LHCN-M2 (cell line): ENCODE measurements at places on chromosomes 11 and 22.

DNA sequence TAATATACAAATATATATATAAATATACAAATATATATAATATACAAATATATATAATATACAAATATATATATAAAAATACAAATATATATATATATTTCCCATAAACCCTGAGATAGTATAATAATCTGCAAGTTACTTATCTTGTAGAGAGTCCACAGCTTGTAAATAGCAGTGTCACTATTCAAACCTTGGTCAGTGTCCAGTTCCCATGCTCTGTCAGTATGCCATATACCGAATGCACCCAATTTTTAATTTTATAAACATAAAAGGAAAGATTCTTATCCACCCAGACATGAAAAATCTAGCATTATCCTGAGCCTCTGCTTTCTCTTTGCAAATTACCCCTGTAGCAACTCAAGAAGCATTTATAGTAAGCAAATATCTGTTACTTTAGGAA, 21.6 kb upstream of the CTSC start:
- no peak for DNase-seq

DNA sequence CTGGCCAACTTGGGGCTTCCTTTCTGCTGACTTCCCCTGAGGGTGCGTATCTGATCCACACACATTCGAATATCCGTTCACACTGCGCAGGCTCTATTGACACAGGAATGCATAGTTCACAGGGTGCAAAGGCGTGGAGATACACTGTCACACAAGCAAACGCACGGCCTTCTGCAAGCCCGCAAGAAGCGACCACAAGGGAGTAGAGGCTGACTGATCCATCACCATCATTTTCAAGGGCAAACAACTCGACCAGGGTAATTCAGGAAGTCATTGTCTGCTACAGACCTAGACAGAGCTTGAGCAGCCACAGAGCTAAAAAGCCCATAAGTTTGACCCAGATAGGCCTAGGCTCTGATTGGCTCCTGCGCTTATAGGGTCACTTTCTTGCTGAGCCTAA, 392.3 kb downstream of the MN1 start:
- peak; percentile 16 for DNase-seq

GRCh38 chr11:50102916-50103315, 70.2 kb downstream of the OR4C45 start:
- DNase-seq: no peak

GRCh38 chr11:7057641-7058040, 31.2 kb upstream of the RBMXL2 start:
- DNase-seq: no peak

DNA sequence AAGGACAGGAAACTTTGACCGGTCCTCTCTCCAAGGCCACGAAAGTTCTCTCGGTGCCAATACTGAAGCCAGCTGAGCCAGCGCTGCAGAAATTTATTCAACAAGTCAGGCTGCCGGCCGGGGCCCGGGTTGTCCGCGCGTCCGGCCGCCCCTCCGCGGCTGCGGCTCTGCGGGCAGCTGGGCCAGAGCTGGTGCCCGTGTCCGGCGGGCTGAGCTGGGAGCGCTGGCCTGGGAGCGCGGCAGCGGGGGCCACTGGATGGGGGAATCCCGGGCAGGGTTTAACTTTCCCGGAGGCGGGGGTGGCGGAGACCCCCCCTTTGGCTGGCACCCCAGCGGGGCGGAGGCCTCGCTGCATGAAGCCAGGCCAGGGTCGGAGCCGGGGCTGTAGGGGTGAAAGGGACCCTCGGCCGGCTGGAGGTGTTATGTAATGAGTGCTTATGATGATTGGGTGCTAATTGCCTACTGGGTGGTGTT, 12.3 kb upstream of the CACNA1I start:
- no peak for DNase-seq

DNA sequence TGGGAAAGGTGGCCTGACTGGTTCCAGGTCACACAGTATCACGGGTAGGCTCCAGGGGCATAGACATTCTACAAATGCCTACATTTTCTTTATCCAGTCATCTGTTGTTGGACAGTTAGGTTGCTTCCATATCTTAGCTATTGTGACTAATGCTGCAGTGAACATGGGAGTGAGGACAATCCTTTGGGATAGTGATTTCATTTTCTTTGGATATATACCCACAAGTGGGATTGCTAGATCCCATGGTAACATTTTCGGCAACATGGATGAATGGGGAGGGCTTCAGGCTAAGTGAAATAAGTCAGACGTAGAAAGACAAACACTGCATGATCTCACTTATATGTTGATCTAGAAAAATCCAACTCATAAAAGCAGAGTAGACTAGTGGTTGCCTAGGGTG, 744.3 kb downstream of the NTM start:
- DNase-seq: no peak

GRCh38 chr11:40271361-40271760, 1188.1 kb downstream of the LRRC4C start:
- DNase-seq: no peak

DNA sequence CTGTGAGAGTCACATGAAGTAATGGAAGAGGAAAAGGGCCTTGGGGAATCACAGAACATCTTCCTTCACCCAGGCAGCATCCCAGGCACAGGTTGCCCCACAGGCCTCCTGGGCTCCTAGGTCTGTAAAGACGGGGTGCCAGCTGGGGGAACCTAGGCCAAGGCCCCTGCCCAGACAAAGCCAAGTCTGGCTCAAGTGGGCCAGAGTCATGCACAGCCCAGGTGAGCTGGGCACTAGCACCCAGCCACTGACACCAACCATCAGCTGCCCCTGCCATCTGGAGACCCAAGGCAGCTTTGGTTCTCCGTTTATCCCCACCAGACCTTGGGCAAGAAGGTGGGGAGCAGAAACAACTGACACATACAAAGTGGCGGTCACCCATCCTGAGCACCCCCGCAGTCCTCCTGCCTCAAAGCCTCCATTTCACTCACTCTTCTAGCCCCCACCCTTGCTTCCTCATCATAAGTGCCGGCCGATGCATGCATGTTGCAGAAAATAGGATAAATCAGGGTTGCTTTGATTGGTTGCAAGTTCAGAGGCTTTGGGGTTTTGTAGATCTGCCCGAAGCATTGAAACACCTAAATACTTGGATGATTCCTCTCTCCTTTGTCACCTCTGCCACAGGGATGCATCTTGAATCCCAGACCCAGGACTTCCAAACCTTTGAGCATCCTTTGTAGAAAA, 26.5 kb upstream of the TMPRSS4 start:
- no peak for DNase-seq

DNA sequence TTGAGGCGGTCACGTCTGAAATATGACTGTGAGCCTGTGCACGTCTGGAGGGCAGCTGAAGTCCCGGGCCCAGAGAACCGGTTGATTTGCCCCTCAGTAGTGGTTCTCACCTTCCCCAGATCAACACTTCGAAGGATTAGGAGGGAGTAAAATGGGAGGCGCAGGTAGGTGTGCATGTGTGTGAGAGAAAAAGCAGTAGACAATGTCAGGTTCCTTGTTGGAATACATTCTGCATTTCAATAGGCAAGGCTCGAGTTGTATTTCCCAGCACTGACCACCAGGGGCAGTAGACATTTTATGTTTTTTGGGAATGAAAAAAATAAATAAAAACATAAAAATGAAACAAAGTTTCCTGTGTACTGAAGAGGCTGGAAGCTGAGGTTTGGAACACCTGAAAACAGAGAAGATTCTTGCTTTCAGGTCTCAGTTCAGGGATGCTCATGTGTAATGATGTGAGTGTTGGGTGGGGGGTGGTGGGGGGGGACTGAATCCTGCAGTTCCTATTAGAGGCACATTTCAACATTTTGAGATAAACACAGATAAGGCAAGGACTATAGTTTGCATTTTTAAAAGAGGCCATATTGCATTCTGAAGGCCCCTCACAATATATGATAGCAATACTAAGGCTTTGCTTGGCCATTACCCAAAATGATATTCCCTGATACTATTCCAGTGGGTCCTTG, 333.9 kb downstream of the CADM1 start:
- peak; percentile 34 for DNase-seq

GRCh38 chr11:68020575-68020974, 9.9 kb upstream of the NDUFS8 start:
- DNase-seq: no peak

GRCh38 chr22:29665486-29665885, 54.3 kb upstream of the CABP7 start:
- no peak for DNase-seq

DNA sequence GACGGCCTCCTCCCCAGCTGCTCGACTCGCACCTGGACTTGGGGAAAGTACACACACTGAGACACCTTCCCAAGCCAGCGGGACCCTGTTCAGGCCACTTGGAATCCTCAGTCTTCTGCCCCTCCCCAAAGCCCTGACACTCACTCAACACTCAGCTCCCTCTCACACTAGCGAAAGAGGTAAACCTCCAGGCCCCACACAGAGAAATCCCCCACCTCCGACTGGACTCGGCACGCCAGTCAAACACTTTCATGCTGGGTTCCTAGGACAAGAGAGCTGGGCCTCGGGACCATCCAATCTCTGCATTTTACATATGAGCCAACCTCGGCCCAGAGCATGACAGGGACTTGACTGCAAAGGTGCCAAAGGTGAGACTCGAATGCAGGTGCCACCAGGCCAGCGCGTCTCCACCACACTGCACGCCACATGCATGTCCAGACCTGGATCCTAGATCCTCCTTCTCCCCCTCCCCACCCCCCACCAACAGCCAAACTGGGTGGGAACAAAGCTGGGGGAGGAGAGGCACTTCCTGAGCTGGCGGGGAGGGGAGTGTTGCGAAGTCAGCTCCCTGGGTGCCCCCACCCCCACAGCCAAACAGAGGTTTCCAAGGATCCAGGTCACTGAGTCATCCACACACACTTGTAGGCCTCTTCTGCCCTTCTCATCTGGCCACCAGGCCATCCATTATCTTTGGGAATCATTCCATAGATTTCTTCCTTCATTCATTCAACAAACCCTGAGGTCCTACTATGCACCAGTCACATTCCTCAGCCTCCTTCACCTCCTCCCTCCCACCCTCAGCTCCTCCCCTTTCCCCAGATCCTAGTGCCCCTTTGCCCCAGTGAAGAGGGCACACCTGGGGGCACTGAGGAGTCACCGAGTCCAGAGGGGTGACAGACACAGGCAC, 10.7 kb upstream of the CD5 start:
- no peak for DNase-seq

DNA sequence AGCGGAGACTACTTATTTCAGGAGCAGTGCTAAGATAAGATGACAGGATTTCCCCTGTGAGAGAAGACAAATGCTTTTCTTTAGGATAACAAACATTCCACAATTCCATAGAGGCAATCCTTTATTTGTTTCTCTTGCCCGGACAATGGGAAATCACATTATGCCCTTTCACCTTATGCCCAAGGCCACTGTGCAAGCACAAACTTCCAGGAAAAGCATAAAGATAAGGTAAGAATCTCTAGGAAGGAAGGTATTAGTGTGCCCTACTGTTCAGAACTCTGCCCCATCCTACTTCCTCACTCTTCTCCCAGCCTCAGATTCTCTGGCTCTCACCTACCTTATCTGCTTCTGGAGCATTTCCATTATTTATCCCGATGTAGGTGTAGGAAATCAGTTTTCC, 23.1 kb upstream of the RDX start:
- no peak for DNase-seq

DNA sequence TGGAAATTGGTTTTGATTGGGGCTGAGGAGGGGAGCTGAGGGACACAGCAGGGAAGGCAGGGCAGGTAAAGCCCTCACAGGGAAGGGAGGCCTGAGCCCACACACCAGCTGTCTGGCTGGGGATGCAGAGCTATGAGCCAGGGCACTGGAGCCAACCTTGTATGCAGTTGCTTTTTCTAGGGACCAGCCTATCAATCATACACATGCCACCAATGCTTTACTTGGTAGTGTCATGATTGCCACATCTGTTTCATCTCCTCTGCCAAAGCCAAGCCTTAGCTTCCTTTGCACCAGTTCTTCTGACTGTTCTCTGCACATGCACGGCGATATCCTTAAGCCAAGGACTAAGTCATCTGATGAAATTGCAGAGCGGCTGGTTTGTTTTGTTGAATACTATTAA, 207.1 kb upstream of the PLET1 start:
- DNase-seq: no peak

- no peak for DNase-seq
Measured at GRCh38 chr11:78261367-78261766, 72.6 kb downstream of the USP35 start.
